ENCODE measurements at places on chromosomes 4 and X.

DNA sequence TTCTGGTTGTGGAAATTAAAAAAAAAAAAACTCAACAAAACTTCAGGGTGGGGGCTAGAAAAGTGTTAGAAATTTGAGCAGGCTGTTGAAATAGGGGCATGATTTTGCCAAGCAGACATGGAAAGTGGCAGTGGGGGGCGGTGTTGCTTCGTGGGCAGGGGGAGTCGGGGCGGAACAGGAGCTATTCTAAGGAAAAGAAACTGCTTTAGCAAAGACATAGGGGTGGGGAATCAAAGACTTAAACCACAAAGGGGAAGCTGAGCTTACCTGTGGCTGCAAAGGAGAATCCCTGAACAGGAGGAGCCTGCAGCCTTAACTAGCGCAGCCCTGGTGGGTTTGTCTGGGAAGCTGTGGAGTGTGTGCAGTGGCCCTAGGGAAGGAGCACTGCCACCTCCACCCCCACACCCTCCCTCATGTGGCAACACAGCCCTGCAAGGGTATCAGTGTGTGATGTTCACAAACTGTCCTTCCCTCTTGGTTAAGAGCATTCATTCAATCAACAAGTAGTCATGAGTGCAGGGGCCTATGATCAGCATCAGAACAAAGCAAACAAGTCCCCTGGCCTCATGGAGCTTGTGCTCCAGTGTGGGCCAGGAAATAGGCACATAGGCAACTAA is 20.5 kb downstream of the SEL1L3 start:
- no peak for DNase-seq

DNA sequence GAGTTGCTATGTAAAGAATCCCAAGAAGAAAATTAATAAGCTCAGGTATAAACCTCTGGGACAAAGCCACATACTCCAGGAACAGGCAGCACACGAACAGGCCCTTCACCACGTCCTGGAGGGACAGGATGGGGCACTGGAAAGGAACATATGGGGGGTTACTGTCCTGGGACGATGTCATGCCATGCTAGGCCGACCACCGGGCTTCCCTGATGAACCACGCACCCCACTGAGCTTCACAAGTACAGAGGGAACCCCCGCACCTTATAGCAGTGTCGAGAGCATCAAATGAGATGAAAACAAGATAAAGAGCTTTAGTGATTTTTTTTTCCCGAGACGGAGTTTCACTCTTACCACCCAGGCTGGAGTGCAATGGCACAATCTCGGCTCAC is 19.1 kb downstream of the NOP14 start:
- DNase-seq = no peak

DNA sequence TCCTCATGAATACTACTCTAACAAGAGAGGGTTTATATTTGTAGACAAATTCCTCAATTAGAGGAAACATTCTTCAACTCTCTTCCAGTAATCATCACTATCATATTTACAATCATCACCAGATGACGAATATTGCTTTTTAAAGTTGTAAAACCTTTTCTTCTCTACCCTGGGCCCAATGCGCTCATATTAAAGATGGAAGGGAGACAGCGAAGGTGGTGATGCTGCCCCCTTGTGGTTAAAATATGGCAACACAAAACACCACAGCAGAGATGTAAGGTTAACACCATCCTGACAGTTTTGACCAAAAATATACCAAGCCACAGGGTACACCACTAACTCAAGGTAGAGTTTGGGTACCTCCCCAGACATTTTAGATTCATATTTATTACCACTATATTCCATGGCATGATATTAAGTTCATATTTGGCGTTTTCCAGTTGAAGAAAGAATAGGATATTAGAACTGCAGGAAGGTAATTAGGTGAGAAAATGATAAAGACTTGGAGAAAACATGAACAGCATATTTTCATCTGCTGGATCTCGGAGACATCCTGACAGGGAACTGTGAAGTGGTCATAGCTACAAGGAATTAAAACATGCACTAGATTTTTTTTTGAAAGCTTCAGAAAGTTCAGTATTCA is 72.8 kb downstream of the SLC9A7 start:
- DNase-seq = no peak

- DNase-seq = no peak
Observed at GRCh38 chr4:78596111-78596742, 44.7 kb downstream of the ANXA3 start.

All from activated CD8-positive, alpha-beta memory T cell treated with anti-CD3 and anti-CD28 coated beads for 1 hour (primary cell).